CD8-positive, alpha-beta memory T cell (primary cell): ENCODE measurements at places on chromosomes 1 and 21. TPM values are rescaled to one million over a fixed set of nuclear protein-coding genes. Genes with fewer than 3 reads are reported as not detected.

DNA sequence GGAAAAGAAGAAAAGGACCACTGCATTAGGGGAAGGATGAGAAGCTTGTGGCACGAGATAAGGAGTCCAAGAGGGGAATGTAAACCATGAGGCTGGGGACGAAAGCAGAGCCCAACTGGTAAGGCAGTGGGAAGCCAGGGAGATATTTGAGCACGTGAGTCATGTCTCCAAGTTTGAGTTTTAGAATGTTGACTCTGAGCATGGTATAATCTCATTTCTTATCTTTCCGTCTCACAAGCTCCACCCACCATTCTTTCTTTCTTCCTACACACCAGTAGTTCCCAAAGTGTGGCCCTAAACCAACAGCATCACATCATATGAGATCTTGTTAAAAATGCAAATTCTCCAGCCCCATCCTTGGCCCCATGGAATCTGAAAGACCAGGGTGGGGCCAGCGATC lies 145.3 kb downstream of the PLPP3 start:
- no peaks in the 10 kb centered on the region for H3K4me1 ChIP-seq
- DNase-seq, result no peak
- no peak overlapping the region for H3K4me3 ChIP-seq
- no peaks in the 10 kb centered on the region for H3K36me3 ChIP-seq
- no peaks in the 10 kb centered on the region for H3K27me3 ChIP-seq

Gene AIRE
- not detected for total RNA-seq

- no peak for DNase-seq
- H3K27ac ChIP-seq, result no peak overlapping the region
- no peaks in the 10 kb centered on the region for H3K27me3 ChIP-seq
- H3K4me1 ChIP-seq, result peaks cover 4% of the 10 kb centered on the region
- H3K4me3 ChIP-seq, result peak overlapping the region; percentile 52
These were observed 23.0 kb upstream of the PLEKHA6 start for GRCh38 chr1:204382714-204383083.

DNA sequence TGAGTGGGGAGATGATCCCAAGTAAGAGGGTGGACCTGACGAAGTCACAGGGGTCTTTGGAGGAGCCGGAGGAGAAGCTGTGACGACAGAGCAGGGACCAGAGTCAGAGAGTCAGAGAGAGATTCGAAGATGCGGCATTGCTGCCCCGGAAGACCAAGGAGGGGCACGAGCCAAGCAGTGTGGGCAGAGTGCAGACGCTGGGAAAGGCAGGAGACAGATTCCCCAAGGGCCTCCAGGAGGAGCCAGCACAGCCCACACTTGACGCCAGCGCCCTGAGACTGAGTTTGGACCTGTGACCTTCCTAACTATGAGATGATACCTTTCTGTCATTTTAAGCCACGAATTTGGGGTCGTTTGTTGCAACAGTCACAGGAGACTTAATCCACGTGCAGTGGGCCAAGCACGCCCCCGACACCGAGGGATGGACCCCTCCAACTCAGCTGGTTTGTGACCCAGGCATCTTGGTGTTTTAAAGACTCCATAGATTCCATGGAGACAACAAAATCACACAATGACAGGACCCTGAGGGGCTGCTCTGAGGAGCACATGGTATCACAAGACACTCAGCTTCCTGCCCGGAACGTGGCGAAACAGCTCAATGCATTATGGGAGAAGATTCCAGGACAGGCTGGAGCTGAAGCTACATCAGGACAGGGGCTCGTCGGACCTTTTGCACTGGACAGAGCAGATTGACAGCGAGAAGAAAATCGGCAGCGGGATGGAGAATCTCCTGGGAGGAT lies 11.0 kb upstream of the TFF1 start:
- no peaks in the 10 kb centered on the region for H3K4me1 ChIP-seq
- H3K4me3 ChIP-seq, result no peak overlapping the region
- H3K27me3 ChIP-seq, result no peaks in the 10 kb centered on the region
